ENCODE measurements at places on chromosomes 6 and 20. TPM values are rescaled to one million over a fixed set of nuclear protein-coding genes. Genes with fewer than 3 reads are reported as not detected.

The HTR1B gene
- total RNA-seq: 0.12 TPM

The CLIC5 gene
- total RNA-seq: 0.12 TPM

The FAM83C gene
- total RNA-seq: not detected

The TCF15 gene
- total RNA-seq: not detected
